ENCODE measurements at places on chromosomes 2 and 18. TPM values are rescaled to one million over a fixed set of nuclear protein-coding genes. Genes with fewer than 3 reads are reported as not detected.

DNA sequence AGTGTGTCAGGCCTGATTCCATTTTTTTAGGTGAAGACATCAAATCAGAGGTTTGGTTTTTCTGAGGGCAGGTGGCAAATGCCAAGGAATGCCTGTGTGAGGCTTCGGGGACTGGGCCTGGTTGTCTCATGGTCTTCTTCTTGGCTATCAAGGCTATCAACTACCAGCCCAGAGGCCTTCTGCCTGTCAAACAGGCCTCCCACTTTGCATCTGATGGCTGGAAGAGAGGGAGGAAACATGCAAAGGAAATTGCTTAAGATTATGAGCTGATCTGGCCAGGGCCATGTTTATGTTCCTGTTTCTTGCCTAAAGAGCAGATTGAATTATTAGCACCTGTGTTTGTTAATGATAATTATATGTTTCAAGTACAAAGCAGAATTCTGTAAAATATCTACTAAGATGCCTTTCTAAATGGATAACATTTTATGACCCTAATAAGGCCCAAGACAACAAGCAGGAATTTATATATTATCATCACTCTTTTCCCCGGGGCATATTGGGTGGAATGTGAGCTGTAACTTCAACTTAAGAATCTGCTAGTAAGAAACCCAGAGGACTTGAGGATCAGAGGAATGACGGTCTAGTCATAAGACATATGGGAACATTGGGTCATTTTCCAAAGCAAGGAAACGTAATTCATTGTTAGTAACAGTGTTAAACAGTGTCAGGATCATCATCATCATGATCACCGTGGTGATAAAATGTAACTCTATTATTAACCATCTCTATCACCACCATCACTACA is 123.2 kb downstream of the LYPD6B start:
- no peak for DNase-seq

- DNase-seq: no peak
These were observed 287.4 kb upstream of the EPAS1 start for GRCh38 chr2:46009772-46010171.

- DNase-seq: no peak
These were observed 111.5 kb downstream of the PLEKHM3 start for GRCh38 chr2:207913772-207914358.

DNA sequence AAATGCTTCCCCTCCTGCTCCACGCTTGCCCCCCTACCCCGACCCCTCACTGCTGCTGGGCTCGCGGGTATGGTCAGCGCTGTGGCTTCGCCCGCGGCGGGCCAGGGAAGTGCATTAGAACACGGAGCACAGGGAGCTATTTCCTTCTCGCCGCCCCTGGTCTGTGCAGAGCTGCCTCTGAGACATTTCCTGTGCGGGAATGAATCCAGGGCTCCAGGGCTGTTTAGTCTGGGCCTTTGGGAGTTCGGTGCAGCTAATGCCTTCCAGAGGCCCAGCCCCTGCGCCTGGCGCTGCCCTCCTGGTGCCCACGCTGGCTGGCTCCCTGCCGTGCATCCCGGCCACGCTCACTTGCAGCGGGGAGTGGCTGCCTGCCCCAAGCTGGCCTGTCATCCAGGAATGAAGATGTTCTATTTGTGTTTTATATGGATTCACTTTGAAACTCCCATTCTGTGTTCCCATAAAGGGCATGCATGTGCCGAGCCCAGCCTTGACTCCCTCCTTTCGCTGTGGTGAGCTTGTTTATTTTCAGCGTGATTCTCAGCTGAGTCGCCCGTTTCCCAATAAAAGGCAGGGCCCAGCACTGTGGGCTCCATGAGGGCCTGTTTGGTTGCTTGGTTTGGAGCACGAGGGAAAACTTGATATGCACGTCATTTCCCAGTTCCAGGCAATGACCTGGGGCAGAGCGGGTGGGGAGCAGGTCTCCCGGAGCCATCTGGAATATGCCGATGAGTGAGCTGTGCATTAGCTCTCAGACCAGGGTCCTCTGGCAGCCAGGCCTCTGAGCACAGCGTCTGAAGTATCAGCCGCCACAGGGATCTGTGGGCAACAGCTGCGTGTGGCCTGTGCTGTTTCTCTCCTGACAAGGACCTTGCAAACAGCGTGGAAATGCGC is 42.7 kb downstream of the SH3RF3 start:
- DNase-seq: peak; percentile 59

DNA sequence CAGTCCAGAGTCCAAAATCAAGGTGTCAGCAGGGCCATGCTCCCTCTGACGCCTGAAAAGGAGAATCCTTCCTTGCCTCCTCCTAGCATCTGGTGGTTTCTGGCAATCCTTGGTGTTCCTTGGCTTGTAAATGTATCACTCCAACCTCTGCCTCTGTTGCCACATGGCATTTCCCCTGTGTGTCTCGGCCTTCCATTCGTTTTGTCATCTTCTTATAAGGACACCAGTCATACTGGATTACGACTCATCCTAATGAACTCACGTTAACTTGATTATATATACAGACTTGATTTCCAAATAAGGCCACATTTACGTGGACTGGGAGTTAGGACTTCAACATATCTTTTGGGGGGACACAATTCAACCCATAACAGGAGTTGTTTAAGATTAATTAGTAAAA is 15.8 kb downstream of the PMAIP1 start:
- DNase-seq: no peak

GRCh38 chr2:144711630-144712549 is 192.0 kb upstream of the ZEB2 start:
- no peak for DNase-seq

DNA sequence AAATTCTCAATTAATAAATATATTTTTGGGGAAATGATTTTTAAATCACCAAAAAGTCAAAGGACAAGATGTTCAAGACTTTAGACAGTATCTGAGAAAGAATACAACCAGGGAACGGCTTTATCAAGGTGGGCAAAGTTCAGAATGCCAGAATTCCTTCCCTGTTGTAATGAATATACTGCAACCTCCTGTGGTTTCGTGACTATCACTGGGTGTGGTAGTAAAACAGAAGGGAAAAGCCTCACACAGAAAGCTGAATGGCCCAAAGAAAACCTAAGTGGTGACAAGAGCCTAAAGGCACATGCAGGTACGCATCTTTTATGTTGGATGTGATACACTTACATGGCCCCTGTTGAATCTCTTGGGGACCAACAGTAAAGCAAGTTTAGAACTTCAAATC is 37.1 kb downstream of the MBD2 start:
- DNase-seq: no peak

DNA sequence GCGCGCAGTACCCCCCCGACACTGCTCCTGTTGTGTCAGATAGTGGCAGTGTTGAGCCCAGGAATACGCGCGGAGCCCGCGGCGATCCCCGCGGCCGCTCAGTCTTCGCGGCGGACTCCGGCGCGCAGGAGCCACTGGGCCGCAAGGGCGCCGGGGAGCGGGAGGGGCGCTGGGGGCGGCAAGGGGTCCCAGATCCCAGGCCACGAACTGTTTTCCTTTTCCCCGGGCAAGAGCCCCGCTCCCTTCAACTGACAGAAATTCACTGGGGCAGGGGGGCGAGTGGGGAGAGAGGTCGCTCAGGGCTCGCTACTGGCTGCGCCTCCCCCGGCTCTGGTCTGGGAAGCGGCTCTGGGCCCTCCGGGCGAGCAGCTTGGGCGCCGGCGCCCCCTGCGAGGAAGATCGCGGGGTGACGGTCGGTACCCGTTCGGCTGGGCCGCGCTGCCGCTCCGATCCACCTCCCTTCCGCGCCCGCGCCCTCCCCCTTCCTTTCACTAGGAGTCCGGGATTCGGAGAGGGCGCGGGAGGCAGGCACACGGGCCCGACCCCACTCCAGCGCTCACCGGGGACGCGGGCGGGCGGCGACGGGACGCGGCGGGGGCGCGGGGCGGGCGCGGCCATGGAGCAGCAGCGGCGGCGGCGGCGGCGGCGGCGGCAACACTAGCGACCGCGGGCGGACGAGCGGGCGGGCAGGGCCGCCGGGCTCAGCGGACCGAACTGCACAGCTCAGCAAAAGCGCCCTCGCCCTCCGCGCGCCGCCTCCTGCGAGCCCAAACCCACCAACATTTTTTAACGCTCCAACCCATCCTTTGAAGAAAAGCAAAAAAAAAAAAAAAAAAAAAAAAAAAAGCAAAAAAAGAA is 1.4 kb upstream of the SETBP1 start:
- peak; percentile 93 for DNase-seq

- DNase-seq: no peak
These were observed 99.3 kb downstream of the MAP2 start for GRCh38 chr2:209523041-209523740.

Gene TANC1
- 56.2 TPM for total RNA-seq

Gene TMEM17
- total RNA-seq: 1.7 TPM

DNA sequence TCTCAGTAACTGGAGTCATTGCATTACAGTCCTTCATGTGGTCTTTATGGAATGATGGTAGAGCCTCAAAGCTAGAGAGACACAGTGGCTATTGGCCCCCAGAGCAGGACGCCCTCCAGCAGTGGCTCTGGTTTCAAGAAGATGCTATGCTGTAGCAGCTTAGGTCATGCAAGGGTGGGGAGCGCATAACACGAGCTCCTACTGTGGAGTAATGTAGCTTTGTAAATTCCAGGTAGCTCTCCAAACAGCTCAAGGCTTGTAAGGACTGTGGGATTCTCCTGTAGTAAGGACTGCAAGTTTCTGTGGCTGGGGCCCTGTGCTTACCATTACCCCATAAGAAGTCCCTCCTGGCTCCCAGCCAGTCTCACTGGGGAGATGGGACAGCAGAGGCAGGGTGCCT is 15.6 kb downstream of the APLF start:
- no peak for DNase-seq

GRCh38 chr2:25817630-25818029 is 60.7 kb downstream of the ASXL2 start:
- no peak for DNase-seq

DNA sequence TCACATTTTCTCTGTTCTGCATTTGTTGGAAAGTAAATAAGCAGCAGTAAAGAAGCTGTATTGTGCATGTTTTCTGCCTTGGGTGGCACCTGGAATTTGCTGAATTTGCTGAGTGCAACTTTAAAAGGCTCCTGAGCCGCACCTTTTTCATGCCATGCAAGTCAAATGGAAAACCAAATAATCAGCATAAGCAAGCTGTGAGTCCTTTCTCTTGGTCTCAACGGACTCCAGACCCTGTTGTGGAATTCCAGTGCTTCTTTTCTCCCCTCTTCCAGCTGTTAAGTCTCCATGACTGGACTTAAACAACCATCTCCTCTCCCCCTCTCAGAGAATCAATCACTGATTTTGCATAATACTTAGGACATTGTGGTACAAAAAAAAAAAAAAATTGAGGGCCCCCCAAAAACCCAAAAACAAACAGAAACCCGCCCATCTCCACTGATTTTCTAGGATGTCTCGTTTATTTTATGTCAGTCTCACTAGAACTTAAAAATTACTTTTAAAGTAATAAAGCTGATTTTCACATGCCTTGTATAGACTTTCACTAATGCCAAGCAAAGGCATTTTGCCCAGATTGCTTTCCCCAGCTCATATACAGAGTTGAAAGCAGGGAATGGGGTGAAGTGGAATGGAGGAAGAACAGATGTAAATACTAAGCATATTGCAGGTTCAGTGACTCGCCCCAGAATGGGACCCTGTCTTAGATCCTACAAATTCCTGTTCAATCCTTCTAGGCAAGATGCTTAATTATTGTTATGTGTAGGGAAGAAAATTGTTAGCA is 5.1 kb upstream of the CETN1 start:
- no peak for DNase-seq

- no peak for DNase-seq
These were observed 99.2 kb upstream of the RAB6C start for GRCh38 chr2:129880309-129880708.

GRCh38 chr2:203824057-203824456 is 43.5 kb upstream of the CTLA4 start:
- DNase-seq: no peak

Gene FBXO36
- total RNA-seq: 0.65 TPM

Gene CNTNAP5
- not detected for total RNA-seq

DNA sequence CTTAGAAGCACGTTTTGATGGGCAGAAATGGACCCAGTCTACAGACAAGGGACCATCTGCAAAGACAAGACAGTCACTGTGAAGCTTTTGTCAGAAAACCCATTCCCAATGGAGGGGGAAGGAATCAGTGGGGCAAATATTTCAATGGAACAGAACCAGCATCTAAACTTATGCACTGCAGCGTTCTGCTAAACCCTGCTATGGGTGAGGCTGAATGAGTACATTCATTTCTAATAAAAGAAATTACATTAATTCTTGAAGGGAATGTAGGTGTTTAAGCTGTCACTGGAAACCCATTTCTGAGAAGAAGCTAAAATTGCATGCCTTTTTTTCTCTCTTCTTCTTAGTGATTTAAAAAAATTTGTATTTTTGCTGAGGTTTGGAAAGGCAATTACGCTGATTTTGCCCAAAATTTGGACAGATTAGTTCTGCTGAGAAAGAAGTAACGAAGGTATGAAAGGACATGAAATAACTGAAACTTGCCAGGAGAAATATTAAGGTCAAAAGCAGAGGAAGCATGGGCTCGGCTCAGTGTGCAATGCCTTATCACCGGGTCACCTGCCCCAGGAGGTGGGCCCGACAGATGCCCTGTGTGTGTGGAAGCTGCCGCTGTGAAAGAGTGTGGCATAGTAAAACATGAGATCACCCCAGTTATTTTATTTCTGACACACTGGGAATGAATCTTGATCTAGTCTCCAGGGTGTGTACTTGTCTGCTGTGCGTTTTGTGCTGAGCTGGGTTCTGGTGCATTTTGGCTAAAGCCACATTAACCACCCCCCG is 24.2 kb downstream of the SH3RF3 start:
- DNase-seq: no peak

Gene GPR39
- not detected for total RNA-seq
